ENCODE measurements at places on chromosomes 2 and 18.

GRCh38 chr2:194271293-194271961 is 1385.6 kb upstream of the SLC39A10 start:
- no peak for DNase-seq

DNA sequence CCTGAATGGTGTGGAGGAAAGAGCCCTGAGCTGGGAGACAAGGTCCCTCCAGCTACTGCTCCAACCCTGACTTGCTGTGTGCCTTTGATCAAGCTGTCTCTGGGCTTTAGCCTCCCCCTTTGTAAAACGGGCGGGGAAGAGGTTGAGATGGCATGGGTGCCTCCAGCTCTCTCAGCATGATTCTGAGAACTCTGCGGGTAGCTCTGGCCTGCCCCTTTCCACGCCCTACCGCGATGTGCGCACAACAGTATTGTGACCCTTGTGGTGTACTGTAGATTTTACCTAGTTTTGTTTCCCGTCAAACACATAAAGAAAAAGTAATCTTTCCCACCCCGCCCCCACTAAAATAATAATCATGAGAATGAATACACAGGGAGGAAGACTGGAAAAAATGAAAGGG is 5.3 kb downstream of the CD8A start:
- DNase-seq, result no peak

DNA sequence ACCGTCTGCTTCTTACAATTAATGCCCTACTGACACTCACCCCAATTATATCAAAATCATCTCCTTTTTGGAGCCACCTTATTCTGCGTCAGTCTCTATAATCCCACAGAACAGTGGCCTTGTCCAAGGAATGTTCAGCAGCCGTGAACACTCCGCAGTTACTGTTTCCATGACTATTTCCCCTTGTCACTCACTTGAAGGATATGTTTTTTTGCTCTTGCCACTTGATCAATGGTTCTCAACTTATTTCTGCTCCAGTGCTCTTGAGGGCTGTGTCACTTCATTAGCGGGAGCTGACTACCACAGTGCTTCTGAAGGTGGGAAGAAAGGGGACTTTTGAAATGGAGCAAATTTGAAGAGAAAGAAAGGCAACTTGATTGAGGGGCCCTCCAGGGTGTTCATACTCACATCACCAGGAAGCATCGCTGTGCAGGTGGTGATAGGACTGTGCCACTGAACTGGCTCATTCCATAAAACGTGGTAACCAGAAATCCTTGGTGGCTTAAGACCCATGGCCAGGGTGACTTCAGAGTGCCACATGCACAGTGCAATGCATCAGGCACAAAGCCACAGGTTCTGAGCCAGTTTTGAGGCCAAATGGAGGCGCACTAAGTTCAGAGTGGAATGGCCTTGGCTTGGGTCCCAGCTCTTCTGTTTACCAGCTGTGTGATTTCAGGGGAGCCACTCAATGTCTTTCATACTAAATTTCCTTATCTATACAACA is 320.6 kb upstream of the RAB12 start:
- no peak for DNase-seq

DNA sequence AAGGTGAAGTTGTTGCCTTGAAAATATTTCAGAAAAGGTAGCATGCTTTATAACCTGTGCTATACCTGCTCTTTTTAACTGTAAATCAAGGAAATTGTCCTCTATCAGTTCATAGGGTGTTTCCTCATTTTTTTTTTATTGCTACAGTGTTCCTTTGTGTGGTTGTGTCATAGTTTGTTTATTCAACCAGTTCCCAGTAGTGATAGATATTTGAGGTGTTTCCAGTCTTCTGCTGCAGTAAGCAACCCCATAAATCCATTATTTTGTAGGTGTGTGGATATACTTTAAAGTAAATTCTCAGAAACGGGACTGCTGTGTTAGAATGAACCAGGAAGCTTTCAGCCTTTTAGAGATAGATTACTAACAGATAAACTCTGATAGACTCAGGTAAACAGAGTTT is 39.6 kb downstream of the SEMA4F start:
- DNase-seq, result no peak

- no peak for DNase-seq
Observed at GRCh38 chr18:45164551-45164950, 450.7 kb upstream of the SLC14A2 start.

DNA sequence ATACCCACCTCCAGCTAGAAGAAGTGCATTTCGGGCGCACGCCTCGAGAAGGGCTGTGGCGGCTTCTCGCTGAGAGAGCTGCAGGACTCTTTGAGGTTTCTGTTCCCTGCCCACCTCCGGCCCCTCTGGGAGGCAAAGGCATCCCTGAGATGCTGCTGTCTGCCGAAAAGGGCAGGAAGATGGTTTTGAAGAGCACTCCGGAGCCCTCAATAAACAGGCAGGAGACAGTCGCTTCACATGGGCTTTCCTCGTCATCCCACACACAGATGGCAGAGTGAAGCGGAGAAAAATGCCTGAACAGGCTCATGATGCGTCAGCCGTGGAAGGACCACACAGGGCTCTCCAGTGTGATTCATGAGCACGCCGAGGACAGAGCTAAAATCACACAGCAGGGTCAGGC is 25.4 kb upstream of the GLI2 start:
- no peak for DNase-seq

All from activated CD4-positive, alpha-beta T cell treated with anti-CD3 and anti-CD28 coated beads, Interleukin-10, Interleukin-2, amounts not matched to agents 100 ng/mL and 50 ng/mL, durations not matched to agents 16 hours and 8 hours (primary cell).